Fibroblast of upper back skin (primary cell): ENCODE measurements at places on chromosomes 6 and 20.

- no peak for DNase-seq
These were observed 125.9 kb downstream of the SLC24A3 start for GRCh38 chr20:19338380-19338779.

DNA sequence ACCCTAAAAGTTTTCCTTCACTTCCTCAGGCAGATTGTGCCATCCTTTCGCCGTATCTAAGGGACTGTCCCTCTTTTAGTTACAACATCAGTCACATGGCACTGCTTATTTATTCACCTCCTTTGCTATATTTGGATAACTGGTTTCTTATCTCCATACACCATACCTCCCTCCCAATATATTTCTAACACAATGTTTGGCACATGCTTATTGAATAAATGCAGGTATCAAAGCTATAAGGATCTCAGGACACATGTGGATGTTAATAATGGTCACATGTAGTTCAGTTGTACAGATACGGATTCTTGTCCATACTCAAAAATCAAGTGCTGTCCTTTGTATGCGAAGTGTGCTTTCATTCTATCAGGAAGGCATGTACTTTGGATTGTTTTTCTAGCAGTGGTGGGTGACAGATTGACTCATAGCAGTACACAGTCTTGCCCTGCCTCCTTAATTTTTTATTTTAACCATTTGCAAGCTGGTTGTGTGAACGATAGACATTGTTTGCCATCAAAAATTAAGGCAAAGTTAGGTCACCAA, 407.1 kb upstream of the RUNX2 start:
- DNase-seq, result no peak

GRCh38 chr6:128097009-128097408, 196.2 kb upstream of the THEMIS start:
- DNase-seq, result no peak

DNA sequence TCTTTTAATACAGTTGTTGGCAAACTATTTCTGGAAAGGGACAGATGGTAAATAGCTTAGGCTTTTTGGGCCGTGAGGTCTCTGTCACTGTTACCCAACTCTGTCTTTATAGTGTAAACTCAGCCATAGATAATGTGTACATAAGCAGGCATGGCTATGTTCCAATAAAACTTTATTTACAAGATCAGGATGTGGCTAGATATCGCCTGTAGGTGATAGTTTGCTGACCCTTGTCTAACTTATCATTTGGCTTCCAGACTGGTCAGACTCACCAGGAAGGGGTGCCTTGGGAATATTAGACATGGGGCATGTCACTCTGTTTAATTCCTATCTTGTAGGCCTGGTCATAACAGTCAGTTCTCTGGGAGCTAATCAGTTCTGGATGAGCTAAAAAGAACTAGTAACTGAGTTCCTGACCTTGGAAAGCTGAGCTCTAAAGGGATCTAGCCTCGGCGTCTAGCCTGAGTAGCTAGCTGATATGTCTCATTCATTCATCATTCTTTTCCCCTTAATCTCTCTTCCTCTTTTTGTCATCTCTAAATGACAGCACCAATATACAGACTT, 163.6 kb downstream of the SLC16A10 start:
- no peak for DNase-seq

DNA sequence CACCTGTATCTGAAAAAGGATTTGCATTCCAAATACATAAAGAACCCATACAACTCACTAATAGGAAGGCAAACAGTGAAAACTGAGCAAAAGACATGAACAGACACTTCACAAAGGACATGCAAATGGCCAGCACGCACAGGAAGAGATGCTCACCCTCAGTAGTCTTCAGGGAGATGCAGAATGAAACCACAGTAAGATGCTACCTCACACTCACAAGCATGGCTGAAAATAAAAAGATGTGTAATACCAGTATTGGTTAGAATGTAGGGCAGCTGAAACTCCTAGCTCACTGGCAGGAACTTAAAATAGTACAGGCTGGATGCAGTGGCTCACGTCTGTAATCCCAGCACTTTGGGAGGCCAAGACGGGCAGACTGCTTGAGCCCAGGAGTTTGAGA, 64.6 kb downstream of the SNX5 start:
- no peak for DNase-seq

DNA sequence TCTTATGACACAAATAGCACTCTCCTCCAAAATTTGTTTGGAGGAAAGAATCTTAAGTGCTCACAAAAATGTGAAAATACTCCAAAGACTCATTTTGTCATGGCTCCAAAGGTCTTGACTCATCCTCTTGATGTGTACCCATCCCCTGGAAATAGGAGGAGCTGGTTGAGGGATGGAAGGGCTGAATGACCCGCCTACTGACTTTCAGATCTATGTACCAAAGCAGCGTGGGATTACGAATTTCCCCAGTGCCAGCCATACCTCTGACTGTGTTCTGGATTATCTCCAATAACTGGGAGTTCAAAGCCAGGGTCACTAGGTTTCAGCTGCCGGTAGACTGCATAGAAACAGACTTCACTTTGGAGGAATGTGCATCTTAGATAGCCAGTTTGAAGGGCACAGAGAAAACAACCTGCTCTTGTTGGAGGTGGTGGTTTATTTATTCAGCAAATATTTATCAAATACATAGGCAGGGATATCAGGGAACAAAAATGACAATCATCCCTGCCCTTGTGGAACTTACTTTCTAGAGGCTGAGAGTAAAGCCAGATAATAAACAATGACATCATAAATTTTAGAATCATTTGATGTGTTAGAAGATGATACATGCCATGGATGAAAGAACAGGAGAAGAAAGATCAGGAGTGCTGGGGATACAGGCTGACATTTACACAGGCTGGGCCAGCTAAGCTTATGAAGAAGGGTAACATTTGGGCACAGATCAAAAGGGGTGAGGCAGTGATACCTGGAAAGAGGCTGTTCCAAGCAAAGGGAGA, 246.6 kb downstream of the TBXT start:
- peak; percentile 16 for DNase-seq

GRCh38 chr6:116556814-116557415, 3.4 kb downstream of the CALHM4 start:
- no peak for DNase-seq
